Hippocampal formation (tissue), 2 donors: ENCODE measurements at places on chromosomes 3 and 15.

- no peak for DNase-seq
These were observed 25.3 kb downstream of the PLA2G4D start for GRCh38 chr15:42069025-42069424.

DNA sequence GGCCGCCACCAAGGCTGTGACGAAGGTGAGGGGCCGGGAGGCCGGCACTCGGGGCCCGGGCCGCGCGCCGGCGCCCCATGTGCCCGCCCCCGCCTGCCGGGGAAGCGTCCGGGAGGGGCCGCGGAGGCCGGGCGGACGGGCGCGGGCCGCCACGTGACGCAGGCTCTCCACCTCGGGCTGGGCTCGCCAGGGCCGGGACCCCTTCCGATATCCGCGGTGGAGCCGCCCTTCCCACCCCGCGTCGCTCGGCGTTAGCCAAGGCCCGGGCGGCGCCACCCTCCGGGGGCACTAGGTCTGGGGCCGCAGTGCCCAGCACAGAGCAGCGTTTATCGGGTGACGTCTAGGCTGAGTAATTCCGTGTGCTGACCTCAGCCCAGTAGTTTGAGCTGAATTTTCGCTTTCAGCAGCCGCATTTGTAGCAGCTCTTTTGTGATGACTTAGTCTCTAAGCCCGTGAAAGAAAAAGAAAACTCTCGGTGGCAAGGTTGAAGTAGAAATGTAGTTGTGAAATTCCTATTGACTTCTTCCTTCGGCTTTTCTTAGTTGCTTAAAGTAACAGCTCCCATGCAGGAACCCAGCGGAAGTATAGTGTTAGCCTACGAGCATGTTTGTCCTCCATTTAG, 885 bp downstream of the CDV3 start:
- no peak for DNase-seq

GRCh38 chr3:182255158-182255557, 538.1 kb upstream of the ATP11B start:
- DNase-seq, result no peak

DNA sequence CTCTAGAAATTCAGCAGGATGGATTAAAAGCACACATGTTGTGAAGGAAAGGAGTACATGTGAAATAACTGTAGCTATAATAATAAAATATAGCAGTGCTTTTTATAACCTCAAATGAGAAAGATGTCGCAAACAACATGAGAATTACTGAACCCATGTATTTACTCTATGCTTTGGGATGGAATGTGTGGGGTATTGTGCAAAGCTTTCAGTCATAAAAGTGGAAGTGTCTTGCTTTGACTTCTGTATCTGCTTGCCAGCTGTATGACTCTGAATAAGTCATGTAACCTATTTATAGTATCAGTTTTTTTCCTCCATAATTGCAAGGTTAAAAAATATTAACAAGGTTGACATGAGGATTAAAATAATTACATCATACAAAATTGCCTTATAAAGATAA, 519.3 kb upstream of the CADM2 start:
- DNase-seq, result no peak

- no peak for DNase-seq
These were observed 73.0 kb upstream of the FRMD4B start for GRCh38 chr3:69458803-69459365.

GRCh38 chr15:69499521-69500211, 47.0 kb downstream of the RPLP1 start:
- peak; percentile 12 for DNase-seq

DNA sequence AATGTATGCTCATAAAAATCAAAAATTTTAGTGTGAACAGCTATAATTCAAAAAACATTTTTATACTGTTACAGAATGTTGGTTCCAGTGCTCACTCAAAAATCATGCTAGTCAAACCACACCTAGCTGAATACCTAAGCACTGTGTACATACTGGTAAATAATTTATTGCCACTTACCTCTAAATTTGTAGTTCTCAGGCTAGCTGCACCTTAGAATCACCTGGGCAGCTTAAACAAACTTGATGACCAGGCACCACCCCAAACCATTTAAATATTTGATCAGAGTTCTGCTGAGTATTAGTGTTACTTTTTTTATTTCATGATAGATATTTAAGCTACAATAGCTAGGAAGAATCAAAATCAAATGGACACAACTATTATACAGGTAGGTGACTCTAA, 32.3 kb upstream of the TMCO5A start:
- DNase-seq, result no peak

DNA sequence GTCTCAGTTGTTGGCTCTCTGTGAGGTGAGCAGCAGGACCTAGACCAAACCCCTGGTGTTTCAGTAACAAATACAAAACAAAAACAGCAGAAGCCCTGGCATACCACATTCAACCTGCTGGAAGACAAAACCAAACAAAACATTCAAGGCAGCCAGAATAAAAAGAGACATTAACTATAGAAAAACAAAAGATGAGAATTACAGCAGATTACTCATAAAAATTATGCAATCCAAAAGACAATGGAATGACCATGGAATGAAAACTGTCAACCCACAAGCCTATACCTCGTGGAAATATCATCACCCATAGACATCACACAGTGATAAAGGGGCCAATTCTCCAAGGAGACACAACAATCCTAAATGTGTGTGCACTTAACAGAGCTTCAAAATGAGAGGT, 106.0 kb upstream of the IQSEC1 start:
- DNase-seq, result no peak
